Activated naive CD4-positive, alpha-beta T cell treated with anti-CD3 and anti-CD28 coated beads, Interleukin-2, amount 50 U/mL, for 16 hours (primary cell): ENCODE measurements at places on chromosomes 4 and X.

DNA sequence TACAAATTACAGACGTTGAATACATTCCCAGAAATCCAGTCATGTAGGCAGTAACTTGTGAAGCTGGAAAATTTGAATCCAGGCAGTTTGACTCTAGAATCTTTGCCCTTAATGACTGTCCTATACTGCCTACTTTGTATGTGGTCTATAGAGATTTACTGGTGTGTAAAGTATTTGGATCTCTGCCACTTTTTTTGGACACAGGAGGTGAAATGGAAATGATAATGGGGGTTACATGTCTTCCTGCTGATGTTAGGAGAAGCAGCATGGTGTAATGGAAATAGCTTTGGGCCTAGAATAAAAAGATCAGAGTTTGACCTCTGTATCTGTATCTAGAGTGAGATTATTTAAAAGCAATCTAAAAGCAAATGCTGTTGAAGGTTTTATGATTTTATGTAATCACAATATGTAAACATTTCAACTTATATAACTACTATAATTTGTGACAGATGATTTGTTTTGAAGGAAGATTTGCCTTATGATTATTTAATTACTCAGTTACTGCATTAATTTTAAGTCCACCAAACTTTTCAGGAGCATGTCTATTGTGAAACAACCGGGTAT is 3.3 kb downstream of the COL4A5 start:
- no peak for DNase-seq

GRCh38 chrX:110665223-110666002 is 130.2 kb downstream of the CHRDL1 start:
- no peak for DNase-seq

DNA sequence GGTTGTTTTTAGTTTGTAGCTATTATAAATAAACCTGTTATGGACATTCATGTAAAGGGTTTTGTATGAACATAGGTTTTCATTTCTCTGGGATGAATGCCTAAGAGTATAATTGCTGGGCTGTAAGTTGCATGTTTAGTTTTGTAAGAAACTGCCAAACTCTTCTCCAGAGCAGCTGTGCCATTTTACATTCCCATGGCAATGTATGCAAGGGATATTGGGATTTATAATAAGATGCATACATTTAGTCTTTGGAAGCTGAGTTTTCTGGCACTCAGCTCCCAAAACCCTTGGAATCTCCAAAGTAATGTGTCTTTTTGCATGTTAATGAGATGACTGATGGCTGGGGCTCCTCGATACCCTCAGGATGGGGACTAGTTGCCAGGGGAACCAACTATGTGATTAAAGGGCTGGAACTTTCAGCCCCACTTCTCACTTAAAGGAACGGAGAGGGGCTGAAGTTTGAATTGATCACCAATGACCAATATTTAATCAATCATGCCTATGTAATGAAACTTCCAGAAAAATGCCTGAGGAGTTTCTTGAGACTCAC is 44.0 kb downstream of the SERTM2 start:
- no peak for DNase-seq

DNA sequence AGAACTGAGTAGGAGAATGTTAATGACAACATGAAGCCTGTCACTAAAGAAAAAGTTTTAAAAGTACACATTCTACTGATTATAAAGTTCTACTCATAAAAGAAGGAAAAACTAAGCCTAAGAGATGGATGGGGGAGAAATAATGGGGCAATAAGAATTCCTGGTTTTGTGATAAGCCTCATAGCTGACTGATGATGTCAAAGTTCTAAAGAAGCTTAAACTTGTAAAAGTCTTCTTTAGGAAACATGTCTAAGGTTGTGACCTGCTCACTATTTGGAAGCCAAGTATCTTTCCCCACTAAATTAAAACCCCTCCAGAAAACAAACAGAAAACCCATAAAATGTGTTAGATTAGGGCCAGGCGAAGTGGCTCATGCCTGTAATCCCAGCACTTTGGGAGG is 232.9 kb upstream of the GIMD1 start:
- DNase-seq, result no peak

GRCh38 chr4:39103291-39103690 is 41.3 kb downstream of the KLHL5 start:
- no peak for DNase-seq

GRCh38 chr4:142582340-142582739 is 263.8 kb downstream of the INPP4B start:
- DNase-seq, result no peak

- no peak for DNase-seq
These were observed 202.0 kb downstream of the PCDH19 start for GRCh38 chrX:100208076-100208475.

DNA sequence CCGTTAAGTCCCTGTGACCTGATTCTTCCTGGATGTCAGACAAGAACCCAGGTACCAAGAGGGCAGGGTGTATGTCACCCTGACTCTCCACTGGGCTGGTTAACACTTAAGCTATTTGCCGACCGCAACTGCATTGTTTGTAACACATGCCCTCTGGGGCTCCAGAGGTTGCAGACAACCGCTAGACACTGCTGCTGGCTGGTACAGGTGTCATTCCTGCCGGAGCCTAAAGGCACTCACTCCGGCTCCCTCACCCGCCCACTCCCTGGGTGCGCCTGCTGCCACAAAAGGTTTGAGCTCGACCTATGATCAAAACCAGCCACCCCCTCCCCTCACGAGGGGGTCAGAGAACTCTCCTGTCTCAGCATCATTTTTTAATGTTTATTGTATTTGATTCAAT is 208.2 kb downstream of the FAT4 start:
- DNase-seq, result no peak

GRCh38 chrX:17579026-17579425 is 158.3 kb upstream of the SCML1 start:
- no peak for DNase-seq

- DNase-seq, result no peak
These were observed 413.5 kb upstream of the INTU start for GRCh38 chr4:127219232-127219631.
